Stimulated activated CD4-positive, alpha-beta T cell treated with anti-CD3 and anti-CD28 coated beads, Interleukin-4, amount 100 ng/mL, for 4 hours (primary cell): ENCODE measurements at places on chromosomes 4 and X.

DNA sequence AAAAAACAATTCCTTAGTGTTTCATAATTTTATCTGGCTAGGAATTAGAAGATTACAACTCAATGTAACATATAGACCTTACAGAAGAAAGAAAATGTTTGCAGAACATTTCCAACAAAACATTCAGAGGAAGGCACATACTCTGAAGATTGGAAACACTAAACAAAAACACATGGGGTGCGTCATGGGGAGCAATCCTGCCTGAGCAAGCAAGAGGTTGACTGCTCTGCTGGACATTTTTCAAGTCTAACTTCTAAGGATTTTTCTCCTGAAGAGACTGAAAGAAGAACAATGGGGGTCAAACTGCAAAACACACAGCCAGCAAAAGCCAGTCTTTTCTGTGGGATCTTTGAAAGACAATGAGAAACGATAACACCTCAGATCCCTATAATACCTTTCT is 182.8 kb downstream of the GUCY2F start:
- no peak for DNase-seq

GRCh38 chr4:140711910-140712309 is 44.3 kb downstream of the TBC1D9 start:
- DNase-seq = no peak

- DNase-seq = no peak
These were observed 6.6 kb downstream of the ERVMER34-1 start for GRCh38 chr4:52744588-52744987.

DNA sequence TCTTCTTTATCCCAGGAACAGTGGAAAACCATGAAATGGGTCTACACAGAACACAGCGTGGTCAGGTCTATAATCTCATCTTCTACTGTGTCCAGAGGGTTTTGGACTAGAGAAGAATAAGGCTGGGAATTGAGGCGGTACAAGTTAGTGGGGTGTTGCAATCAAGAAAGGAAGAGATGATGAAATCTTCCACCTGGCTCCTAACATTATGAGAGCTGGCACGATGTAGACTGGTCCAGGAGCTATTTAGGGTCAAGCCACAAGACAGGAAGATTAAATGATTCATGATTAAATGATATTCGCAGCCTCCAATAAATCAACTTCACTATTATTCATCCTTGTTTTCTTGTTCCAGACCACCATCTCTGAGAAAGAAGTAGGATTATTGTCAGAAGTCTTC is 88.0 kb downstream of the ARSF start:
- DNase-seq = no peak

DNA sequence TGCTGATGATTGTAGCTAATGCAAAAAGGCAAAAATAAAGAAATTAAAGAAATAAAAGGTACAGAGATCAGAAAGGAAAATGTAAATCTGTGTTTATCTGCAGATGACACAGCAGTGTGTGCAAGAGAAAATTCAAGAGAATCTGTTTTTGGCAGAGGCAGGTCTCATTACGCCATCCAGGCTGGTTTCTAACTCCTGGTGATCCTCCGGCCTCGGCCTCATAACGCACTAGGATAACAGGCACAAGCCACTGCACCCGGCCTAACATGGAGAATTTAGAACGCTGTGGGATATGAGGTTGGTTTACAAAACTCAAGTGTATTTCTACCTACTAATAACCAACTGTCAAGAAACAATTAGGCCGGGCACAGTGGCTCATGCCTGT is 29.4 kb downstream of the CTBP1 start:
- no peak for DNase-seq

GRCh38 chrX:30593440-30594200 is 16.1 kb upstream of the TASL start:
- peak; percentile 3 for DNase-seq

DNA sequence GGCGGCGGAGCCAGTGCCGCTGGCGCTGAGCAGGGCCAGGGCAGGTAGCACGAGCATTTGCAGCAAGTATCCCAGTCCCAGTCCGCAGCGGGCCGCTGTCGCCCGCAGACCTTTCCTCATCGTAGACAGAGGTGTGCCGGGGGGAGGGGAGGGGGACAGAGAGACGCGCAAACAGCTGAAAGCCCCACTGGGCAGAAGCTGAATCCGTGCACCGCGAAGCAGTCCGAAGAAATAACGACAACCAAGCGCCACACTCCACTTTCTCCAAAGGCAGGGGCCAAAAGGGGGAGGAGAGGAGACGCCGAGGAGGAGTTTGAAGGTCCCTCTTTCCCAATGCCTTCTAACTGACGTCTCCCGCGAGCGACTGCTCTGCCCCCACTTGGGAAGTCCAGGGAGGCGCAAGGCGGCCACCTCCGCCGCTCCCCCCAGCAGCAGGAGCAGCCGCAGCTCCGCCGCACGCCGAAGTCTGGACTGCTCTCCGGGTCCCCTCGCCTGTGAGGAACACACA is at the start of gene UNC5C:
Gene UNC5C (minus strand): TSS at position 236 of the 508 bp plus-strand sequence.
- DNase-seq = no peak

GRCh38 chrX:71525316-71525715 is 7.6 kb upstream of the OGT start:
- no peak for DNase-seq

DNA sequence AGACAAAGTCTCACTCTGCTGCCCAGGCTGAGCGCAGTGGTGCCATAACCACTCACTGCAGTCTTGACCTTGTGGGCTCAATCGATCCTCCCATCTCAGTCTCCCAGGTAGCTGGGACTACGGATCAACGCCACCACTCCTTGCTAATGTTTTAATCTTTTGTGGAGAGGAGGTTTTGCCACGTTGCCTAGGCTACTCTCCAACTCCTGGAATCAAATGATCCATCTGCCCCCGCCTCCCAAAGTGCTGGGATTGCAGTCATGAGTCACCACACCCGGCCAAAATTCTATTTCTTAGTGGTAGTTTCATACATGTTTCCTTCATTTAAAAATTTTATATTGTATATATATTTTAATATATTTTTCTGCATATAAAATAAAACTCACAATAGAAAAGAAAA is 125.8 kb upstream of the CLNK start:
- DNase-seq = no peak

GRCh38 chrX:107676559-107677378 is 48.5 kb downstream of the PRPS1 start:
- peak; percentile 53 for DNase-seq

GRCh38 chr4:112895811-112896608 is 153.4 kb upstream of the ANK2 start:
- no peak for DNase-seq

DNA sequence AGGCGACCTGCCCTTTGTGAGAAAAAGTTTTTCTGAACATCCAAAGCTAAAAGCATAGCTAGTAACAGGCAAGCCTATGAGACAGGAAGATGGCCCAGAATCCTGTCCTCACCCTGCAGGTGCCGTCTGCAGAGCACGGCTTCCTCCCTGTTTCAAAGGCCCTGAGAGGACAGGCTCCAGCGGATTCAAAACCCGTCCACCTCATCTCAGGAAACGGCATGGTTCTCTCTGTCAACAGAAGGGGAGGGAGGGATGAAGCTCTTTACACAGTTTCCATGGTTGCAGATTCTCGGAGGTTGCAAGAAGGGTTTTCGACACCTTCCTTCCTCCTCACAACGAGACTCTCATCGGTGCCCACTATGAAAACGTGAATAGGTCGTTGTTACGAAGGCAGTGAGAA is 8.3 kb downstream of the PPP2R3B start:
- no peak for DNase-seq

GRCh38 chrX:39425124-39425806 is 624.0 kb downstream of the MID1IP1 start:
- no peak for DNase-seq

DNA sequence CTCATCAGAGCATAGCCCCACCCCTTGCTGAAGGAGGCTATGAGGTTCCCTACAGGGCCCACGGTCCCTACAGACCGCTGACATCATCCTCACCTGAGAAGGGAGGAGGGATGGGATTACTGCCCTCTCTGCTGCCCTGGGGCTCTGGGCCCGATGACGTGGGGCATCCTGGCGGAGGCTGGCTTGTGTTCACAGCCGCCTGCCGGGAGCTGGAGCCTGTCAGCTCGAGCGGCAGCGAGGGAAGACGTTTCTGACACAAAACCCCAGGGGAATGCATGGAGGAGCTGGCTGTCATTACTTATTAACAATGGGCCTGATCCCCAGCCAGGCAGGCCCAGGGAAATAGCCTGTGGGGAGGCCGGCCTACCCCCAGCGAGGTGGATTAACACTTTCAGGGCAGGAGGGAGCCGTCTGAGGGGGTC is 106.6 kb upstream of the ATP6AP2 start:
- DNase-seq = no peak

DNA sequence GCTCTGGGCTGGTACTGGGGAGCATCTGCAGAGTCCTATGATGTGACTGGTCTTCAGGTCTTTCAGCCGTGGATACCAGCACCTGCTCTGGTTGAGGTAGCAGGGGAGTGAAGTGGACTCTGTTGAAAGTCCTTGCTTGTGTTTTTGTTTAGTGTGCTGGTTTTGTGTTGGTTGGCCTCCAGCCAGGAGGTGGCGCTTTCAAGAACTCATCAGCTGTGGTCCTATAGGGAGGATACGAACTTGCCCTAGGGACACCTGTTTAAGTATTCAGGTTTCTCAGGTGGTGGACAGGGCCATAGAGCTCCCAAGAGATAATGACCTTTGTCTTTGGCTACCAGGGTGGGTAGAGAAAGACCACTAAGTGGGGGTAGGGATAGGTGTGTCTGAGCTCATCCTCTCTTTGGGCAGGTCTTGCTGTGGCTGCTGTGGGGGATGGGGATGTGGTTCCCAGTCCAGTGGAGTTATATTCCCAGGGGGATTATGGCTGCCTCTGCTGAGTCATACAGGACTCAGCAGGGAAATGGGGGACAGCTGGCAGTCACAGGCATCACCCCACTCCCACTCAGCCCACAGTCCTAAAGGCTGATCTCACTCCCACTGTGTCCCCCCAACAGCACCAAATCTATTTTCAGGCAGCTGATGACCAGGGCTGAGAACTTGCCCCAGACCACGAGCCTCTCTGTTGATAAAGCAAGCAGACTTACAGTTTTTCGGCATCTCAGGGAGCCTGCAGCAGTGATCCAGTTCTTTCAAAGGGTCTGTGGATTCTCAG is 24.1 kb downstream of the MSMO1 start:
- DNase-seq = no peak

DNA sequence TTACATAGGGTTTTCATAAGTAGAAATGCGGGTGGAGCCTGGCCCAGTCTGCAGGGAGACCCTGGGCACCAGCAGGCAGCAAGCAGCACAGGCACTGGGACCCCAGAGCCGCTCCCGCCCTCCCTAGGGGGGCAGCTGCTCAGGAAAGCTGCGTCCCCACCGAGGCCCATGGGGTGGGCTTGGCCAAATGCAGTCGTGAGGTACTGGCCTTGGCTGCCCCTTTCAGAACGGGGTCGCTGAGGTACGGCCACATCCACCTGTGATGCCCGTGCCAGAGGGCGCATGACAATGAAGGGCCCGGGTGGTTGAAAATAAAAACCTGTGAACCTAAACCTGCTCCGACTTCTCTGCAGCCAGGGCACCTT is 16.7 kb downstream of the TMEM175 start:
- no peak for DNase-seq

DNA sequence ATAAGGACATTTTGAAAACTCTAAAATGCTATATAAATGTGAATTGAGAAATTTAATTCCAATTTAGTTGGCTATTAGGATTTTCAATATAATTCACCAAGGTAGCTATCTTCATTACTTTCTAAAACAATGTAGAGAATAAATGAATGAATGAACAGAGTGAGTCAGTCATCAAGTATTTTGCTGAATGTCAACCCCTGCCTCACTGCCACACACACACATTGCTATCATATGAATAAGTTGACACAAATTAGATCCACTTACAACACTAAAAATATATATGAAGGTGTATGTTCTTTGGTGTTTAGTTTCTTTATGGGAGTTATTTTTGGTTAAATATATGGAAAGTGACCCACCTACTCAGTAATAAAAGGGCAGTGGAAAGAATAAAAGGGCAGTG is 141.4 kb upstream of the SMIM10 start:
- no peak for DNase-seq

DNA sequence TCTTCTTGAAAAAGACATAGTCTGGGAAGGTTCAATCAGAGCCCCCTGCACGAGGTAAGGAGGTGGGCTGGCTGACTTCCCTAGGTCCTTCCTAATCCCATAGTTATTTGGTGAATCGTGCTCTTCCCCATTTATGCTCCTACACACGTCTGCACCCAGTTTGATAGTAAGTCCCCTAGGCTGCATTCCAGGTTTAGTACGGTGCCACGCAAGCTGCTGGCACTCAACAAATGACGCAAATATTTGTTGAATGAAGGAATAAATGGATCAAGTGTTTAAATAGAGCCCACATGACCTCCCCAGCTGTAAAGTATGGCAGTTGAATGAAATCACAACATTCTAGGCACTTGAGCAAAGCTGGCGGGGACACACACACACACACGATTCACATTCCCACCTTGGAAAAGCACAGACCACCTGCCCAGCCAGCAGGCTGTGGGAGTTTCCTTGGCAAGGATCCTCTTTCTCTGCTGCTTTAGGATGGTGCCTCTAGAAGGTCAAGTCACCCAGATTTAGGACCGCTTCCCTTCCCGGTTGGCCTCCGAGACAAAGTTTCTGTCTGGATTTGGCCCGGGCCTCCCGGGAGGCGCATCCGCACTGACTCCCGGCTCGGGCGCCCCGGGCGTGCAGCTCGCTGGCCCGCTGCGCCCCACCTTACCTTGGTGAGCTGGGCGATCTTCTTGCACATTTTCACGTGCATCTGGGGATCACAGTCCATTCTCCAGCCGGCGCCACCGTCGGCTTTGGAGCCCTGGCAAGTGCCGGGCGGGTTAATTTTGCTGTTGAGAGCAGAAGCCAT is 721 bp downstream of the FAM184B start:
- no peak for DNase-seq

GRCh38 chr4:79290376-79290775 is 35.5 kb downstream of the NAA11 start:
- DNase-seq = no peak

- DNase-seq = no peak
These were observed 94.6 kb downstream of the SORBS2 start for GRCh38 chr4:185717377-185717741.

- DNase-seq = no peak
These were observed 1116.0 kb upstream of the TENM3 start for GRCh38 chr4:181127171-181127570.

DNA sequence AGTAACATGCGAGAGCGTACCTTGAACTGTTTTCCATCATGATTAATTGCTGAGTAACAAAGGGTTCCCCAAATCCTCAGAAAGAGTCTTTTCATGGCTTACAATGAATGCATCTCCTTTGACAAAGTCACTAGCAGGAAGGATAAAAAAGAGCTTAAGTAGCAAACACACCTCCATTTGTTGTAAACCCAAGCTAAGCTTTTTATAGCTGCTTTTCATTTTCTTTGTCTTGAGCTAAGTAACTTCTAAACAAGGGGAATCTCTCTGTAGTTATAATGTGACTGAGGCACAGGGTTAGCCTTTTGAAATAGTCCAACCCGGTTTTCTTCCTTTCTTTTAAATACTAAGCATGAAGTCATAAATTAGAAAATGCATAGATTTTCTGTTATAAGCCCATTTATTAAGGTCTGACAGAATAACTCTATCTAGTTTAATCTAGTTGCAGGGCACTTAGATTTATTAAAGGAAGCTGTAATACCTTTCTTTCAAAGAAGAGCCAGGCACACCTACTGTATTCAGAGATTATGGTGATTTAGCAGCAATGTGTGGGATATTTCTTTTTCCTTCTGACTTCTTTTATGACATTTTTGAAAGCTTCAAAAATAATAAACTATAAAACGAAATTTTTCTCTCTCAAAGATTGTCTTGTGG is 226.9 kb upstream of the SMIM31 start:
- DNase-seq = no peak

- no peak for DNase-seq
These were observed 694.8 kb upstream of the INTU start for GRCh38 chr4:126937846-126938422.

GRCh38 chrX:50812995-50813842 is 775 bp downstream of the SHROOM4 start:
- DNase-seq = no peak
